ENCODE measurements at places on chromosomes 13 and 19.
A peak's percentile ranks its signal among the peaks of the same experiment; 100 is the strongest.

DNA sequence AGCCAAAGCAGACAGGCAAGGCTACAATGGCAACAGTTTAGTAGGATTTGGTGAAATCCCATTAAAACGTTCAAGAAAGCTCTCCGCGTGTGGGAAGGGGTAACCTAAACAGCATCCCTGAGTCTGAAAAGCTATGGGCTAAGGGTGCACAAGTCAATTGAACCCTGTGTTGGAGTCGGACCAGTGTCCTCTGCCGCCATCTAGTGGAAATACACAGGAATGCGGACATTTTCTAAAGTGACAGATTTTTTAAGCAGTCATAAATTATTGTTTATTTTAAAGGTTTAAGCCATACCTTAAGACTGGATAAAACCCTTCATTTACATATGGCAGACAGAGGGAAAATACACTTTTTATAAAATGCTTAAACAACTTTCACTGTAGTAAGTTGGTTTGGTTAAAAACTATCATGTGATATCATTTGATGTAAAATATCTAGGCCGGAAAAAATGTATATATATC is 26.5 kb upstream of the LSM14A start:
- no peak for DNase-seq

DNA sequence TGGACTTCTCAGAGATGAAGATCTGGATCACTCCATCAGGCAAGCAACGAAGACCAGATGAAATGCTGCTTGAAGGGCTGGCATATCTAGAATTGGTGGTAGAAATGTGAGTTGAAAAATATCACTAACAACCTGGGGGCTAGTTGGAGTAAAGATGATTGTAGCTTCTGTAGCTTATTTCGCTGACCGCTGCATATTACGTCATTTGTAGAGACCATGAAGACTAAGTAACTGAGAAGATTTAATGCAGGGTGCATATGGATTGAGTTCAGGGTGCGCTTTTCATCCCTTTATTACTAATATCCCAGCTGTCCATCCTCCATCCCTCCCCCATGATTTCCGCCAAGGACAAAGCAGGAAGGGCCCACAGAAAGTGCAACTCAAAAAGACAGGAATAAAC is 1364.0 kb downstream of the PCDH9 start:
- no peak for DNase-seq

DNA sequence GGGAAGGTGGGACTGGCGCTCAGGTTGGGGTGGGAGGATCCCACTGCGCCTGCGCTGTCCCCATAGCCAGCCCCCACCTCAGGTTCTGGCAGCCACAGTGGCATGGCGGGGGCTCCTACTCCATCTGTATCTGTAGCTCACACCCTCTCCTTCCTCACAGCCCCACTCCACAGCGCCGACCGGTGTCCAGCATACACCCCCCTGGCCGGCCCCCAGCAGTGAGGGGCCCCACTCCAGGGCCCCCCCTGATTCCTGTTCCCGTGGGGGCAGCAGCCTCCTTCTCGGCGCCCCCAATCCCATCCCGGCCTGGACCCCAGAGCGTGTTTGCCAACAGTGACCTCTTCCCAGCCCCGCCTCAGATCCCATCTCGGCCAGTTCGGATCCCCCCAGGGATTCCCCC is 6.0 kb downstream of the TMED1 start:
- no peak for DNase-seq

DNA sequence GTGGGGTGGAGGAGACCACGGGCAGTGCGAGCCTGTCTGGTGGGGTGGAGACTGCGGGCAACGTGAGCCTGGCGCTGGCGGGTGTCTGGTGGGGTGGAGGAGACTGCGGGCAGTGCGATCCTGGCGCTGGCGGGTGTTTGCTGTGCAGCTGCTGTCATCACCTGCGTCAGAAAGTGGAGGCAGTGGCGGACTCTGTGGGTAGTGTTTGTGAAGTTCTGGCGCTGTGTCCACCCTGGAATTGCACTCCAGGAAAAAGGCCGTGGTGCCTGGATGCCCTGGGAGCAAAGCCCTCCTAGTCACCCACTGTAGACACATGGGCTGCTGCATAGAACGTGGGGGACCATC is 6.2 kb downstream of the TEX29 start:
- DNase-seq = no peak

GRCh38 chr19:55259540-55260210 is 858 bp upstream of the PPP6R1 start:
- DNase-seq = no peak

GRCh38 chr13:31119966-31120700 is 41.6 kb downstream of the HSPH1 start:
- DNase-seq = no peak

DNA sequence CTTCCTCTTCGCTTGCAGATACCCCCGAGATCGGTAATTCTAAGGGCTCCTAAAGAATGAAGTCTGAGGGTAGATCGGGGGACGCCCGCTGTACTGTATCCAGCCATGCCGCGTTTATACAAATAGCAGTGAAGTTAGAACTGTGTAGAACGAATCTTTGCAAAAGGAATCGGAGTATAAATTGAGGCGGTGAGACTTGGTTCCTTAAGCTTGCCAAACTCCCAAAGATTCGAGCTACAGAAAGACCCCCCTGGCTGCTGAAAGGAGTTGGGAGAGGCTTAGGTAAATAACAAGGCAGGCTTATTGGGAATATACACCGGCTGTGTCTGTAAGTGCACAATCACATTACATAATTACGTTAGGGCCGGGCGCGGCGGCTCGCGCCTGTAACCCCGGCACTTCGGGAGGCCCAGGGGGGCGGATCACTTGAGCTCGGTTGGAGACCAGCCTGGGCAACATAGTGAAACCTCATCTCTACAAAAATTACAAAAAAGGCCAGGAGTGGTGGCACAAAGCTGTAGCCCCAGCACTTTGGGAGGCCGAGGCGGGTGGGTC is 12.2 kb downstream of the TMEM160 start:
- DNase-seq = no peak

- DNase-seq = no peak
Measured at GRCh38 chr13:82224806-82225205, 1657.5 kb downstream of the SLITRK1 start.

- no peak for DNase-seq
Measured at GRCh38 chr13:111278258-111278657, 42.2 kb upstream of the TEX29 start.

DNA sequence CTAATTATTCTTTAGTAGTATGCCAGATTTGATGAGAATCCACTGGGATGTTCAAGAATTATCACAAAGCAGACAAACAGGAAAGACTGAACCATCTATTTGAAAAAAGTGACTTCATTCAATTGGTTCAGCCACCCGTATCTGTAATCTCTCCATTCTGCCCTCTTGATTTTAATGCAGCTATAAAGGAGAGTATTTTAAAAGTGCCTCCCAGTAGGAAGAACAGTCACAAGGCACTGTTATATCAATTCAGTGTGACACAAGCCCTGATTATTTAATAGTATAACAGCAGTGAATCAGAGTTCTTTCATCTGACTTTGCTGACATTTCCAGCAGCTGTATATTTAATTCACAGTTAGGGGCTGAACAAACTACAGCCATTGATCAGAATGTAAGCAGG is 77.3 kb upstream of the SLAIN1 start:
- no peak for DNase-seq

DNA sequence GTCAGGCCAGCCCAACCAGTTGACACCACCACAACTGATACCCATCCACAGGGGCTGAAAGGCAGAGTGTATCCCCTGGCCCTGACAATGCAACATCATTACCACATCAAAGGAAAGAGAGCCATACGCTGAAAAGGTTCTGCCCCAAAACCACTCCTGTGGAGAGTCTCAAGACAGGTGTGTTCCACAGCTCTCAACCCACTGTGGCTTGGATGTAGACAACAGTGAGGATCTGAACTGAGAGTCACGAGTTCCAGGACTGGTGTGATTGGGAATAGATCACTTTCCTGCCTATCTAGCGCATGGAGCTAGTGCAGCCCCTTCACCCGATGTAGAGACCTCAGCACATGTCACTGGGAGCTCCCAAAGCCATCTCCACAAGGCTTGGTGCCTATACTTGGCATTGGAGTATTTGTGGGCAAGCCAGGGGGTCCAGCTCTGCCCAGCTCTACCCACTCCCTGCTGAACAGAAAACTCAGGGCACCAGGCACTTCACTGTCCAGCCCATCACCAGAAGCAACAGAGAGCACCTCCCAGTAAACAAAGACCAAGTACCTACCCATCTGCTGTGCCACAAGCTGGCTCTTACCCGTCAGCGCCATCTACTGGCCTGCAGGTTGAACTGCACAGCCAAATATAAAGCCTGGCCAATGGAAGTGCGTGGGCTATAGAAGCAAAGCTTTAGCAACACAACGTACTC is 579.5 kb downstream of the UQCRFS1 start:
- no peak for DNase-seq

DNA sequence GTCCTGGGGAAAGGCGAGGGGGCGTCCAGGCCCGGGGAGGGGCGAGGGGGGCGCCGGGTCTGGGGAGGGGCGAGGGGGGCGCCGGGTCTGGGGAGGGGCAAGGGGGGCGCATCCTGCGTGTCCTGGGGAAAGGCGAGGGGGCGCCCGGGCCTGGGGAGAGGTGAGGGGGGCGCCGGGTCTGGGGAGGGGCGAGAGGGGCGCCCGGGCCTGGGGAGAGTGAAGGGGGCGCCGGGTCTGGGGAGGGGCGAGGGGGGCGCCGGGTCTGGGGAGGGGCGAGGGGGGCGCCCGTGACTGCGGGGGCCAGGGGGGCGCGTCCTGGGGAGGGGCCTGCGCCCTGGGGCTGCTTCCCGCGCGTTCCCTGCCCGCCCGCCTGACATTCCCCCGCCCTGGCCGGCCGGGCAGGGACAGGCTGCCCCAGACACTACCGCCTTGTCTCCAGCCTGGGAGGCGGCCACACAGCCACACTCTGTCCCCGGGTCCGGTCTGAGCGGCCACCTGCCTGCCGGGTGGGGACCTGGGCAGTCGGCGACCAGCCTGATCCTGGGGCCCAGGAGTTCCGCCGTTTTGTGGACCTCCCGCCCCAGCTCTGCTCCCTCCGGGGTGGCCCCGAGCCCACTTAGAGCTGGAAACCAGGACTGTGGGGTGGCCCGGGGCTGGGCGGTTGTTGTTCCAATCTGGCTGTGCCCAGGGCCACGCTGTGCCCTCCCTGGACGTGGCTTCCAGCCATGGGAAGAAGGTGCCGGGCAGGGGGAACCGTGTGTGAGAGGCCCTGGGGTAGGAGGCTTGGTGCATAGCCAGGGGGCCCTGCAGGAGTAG is 11.8 kb downstream of the PALM start:
- peak; percentile 63 for DNase-seq

DNA sequence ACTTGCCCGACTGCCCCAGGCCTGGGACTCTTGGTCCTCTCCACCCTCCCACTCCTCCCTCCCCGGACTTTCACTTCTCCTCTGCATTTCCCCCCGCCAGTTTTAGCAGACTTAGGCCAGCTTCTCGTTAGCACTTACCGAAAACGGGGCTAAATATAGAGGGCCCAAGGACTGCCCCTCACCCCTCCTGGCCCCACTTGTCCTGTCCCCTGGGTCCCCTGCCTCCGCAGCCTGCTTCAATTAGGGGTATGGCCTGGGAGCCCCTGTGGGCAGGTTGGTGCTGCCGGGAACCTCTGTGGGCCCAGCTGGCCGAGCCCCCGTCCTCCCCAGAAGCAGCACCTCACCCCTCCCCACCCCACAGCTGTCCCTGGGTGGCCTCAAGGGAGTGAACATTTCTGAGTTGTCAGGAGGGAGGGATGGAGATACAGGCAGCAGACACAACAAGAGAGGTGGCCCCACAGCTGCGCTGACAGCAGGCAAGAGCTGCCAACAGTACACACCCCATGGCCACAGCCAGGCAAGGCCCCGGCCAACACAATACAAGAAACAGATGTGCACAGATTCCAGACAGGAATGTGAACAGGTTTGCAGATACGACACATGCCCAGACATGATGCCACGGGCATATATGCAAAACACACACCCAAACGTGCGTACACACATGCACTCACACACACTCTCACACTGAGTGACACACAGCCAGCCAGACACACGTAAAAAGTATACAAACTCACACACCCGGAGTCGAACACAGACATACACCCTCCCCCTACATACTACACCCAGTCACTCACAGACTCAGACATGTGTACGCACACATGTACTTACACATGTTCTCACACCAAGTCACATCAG is 2.6 kb downstream of the POU2F2 start:
- no peak for DNase-seq

- DNase-seq = no peak
Measured at GRCh38 chr19:29810504-29810871, 1.3 kb upstream of the CCNE1 start.

DNA sequence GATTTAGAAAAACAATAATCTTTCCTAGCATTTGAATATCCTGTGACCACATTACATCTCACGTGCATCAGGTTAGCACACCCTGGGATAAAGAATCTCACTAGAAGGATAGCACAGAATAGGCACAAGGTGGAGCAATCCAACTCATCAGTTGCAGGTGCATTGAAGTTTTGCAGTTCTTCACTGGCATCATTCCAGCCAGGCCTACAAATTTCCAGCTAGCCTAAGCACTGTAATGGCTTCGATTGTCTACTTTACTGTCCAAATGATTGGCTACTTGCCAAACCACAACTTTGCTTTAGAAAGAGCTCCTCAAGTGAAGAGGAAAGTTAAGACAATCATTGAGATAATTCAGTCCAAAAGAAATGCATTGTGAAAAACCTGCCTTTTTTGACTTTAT is 89.5 kb downstream of the SPRY2 start:
- no peak for DNase-seq

DNA sequence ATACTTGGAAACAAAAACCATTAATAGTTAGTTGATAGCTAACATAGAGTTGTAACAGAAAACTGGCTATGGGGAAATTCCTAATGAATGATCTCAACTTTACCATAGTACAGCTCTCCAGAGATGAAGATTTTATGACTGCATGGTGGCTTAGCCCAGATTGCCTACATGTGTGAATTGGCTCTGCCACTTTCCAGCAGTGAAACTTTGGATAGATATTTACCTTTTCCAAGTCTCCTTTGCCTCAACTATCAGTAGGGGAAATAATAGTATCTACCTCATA is 161.1 kb downstream of the LACC1 start:
- DNase-seq = no peak

Data from caudate nucleus (tissue), 63 donors.